Stimulated activated CD4-positive, alpha-beta T cell treated with anti-CD3 and anti-CD28 coated beads, Interleukin-15, amount 100 ng/mL, for 1 hour (primary cell): ENCODE measurements at places on chromosomes 11 and 22.

GRCh38 chr11:19903620-19904069, 191.0 kb downstream of the NAV2 start:
- no peak for DNase-seq

GRCh38 chr22:48749555-48750227, 1078.0 kb downstream of the BRD1 start:
- no peak for DNase-seq

- no peak for DNase-seq
Observed at GRCh38 chr22:37018815-37019308, 385 bp downstream of the TST start.

DNA sequence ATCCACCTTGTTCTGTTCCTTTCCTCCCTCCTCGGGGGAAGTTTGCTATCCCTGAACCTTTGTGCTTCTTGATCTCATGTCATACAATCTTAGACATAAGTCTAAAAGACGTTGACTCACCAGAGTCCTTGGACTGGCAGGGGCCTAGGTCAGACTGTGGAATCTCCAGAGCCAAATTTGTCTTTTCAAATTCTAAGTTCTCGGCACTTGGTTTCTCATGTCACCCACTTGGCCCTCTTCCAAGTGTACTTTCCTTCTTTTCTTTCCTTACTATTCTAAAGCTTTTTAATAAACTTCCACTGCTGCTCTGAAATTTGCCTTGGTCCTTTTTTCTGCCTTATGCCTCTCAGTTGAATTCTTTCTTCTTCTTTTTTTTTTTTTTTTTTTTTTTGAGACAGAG, 30.1 kb upstream of the SMPD1 start:
- DNase-seq: no peak

DNA sequence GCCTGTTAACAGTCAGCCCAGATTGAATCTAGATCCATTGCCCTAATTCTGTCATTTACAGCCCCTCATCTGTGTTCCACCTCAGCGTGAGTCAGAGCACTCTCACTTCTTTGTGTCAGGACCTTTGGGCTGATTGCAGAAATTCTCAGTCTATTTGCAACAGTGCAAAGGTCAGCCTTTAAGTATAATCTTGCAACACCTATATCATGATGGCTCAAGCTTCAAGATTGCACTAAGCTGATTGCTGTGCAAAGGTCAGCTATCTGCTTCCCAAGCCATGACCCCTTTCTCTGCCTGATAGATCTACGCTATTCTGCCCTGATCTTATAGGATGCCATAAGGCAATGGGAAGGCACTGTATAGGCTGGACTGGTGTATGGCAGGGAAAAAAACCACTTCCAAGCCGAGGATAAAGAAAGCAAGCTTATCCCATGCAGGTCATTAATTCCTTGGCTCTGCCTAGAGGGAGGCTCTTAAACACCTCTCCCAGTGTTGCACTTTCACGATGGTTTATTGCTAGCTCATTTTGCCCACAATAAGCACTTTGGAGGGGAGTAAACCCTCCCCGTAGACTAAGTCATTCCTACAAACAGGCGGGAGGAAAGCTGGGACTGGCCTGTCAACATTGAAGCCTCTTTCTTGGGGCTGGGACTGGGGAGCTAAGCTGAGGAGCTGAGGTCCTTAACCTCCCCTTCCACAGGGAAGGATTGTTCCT, 100.6 kb downstream of the RRAS2 start:
- no peak for DNase-seq

- no peak for DNase-seq
Observed at GRCh38 chr11:46050003-46050461, 71.2 kb downstream of the PHF21A start.

GRCh38 chr11:23995891-23996290, 501.0 kb upstream of the LUZP2 start:
- DNase-seq: no peak

- no peak for DNase-seq
Observed at GRCh38 chr22:37801946-37802309, 5.8 kb upstream of the GCAT start.

- DNase-seq: no peak
Observed at GRCh38 chr11:110989428-110990133, 255.9 kb upstream of the POU2AF2 start.
